NCI-H187 treated with DMSO at 0.1 percent for 48 hours (cell line): ENCODE measurements at places on chromosomes 12 and 14.

DNA sequence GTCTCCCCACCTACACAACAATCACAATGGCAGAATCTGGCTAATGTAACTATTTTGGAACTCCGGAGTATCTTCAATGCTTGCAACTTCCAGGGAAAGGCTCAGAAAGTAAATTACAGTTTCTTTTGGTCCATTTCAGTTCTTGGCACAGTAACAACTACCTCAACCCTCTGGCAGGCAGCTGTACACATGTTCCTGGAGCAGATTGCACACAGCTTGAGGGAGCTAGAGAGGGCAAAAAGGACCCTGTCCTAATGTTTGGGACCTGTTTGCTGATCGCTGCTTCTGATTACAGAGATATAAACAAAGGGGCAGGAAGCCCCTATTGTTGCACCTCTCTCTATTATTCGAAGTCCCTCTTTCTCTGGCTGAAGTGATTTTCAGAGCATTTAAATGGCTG is 35.2 kb upstream of the SLC38A1 start:
- no peak for DNase-seq

GRCh38 chr12:47038270-47038748 is 41.1 kb upstream of the PCED1B start:
- DNase-seq: no peak

DNA sequence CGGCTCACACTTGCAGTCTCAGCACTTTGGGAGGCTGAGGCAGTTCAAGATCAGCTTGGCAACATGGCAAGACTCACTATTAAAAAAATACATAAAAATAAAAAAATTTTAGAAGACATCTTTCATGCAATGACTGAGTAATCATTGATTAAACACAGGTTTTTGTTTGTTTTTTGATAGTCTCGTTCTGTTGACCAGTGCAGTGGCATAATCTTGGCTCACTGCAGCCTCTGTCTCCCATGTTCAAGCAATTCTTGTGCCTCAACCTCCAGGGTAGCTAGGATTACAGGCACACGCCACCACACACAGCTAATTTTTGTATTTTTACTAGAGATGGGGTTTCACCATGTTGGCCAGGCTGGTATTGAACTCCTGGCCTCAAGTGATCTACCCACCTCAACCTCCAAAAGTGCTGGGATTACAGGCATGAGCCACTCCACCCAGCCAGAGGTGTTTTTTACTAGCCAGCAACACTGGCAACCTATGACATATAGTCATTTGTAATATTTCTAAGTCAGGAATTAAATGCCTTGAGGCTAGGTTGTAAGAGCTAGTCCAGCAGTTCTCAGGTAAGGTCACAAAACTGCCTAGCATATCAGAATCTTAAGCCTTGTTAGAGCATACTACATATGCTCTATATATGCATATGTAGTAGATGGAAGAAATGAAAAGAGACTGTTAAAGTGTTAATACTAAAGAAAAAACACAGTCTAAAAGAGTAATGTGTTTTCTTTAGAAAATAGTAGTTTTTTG is 27.1 kb downstream of the HECTD1 start:
- no peak for DNase-seq

DNA sequence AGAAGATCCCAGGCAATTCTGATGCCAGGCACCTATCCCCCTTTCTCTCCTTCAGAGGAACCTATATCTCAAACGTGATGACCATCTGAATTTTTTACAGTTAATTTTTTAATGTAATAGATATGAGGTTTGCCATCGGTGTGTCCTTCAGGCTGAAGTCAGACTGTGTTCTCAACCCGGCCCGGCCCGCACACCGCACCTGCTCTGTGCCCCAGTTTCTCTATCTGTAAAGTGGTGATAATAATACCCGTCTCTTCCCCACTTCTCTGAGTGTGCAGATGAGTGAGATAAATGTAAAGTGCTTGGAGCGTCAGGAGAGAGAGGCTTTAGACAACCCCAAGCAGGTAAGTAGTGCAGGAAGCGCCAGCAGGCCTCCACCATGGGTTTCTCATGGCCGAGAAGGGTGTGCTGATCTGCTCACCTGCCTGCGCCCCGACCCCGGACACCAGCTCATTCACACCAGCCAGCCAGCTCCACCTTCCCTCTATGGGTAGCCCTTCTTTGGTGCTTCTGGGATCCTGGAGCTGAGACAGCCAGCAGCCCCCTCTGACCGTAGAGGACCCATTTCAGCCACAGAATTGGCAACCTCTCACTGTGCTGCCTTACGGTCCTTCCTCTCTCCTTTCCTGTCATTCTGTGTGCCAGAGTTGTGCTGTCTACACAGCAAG is 80.0 kb downstream of the ZFP36L1 start:
- DNase-seq: no peak

DNA sequence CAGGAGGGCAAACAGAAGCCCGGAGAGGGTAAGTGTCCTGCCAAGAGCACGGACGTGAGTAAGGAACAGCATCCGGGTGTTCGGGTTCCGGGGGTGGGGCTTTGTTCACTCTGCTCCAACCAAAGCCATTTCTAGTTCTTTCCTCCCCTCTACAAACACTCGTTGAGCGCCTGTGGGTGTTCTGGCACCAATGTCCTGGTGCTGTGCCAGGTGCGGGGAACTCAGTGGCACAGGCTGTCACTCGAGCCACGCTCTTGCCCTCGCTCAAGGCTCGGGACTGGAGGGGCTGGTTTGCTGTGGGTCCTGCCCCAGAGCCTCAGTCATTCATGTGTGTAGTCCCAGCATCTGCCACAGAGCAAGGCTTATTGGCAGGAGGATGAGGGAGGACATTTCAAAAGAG is 157.5 kb downstream of the CALM1 start:
- no peak for DNase-seq
